ENCODE measurements at places on chromosomes 6 and 20. TPM values are rescaled to one million over a fixed set of nuclear protein-coding genes. Genes with fewer than 3 reads are reported as not detected.
A peak's percentile ranks its signal among the peaks of the same experiment; 100 is the strongest.

DNA sequence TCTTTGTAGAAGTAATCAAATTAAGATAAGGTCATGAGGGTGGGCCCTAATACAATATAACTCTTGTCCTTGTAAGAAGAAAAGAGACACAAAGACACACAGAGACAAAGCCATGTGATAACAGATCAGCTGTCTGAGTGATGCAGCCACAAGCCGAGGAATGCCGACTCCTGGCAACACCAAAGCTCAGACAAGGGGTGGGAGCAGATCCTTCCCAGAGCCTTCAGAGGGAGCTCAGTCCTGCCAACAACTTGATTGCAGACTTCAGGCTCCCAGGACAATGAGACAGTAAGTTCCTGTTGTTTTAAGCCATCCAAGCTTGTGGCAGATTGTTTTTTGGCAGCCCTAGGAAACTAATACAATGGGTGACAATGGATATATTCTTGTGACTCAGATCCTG lies 325.0 kb upstream of the AGPAT4 start:
- no peak overlapping the region for H3K4me3 ChIP-seq
- H3K27ac ChIP-seq, result no peak overlapping the region
- H3K27me3 ChIP-seq, result no peaks in the 10 kb centered on the region
- DNase-seq, result no peak
- no peaks in the 10 kb centered on the region for H3K4me1 ChIP-seq
- no peaks in the 10 kb centered on the region for H3K36me3 ChIP-seq

The MTO1 gene
- 20.5 TPM for total RNA-seq

GRCh38 chr6:136466777-136467176 lies 83.4 kb downstream of the MAP7 start:
- H3K27me3 ChIP-seq, result no peaks in the 10 kb centered on the region
- no peak for DNase-seq
- H3K27ac ChIP-seq, result peak overlapping the region; percentile 87
- peaks cover 25% of the 10 kb centered on the region for H3K4me1 ChIP-seq
- H3K4me3 ChIP-seq, result no peak overlapping the region

- H3K4me3 ChIP-seq, result no peak overlapping the region
- DNase-seq, result no peak
- H3K27ac ChIP-seq, result no peak overlapping the region
- no peaks in the 10 kb centered on the region for H3K27me3 ChIP-seq
- H3K4me1 ChIP-seq, result no peaks in the 10 kb centered on the region
Observed at GRCh38 chr6:46118836-46119235, 11.0 kb upstream of the ENPP4 start.

DNA sequence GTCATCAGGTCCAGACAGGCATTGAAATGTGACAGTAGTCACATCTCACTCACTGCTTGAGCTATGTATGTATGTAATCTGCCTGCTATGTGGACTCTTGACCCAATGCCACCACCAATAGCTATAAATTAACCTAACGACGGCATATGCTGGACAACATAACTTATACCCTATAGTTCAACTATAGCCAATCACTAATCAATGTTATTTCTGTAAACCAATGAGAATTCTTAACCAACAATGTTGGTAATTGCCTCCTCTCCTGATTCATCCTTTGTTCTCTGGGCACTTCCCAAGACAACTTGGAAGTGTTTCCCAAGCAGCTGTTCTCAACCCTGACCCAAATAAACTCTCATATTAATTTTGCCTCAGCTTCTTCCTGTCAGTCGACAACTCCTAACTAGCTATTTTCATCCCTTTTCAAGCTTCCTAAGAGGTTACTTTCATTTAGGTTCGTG lies 24.1 kb upstream of the SERPINB1 start:
- H3K27ac ChIP-seq, result no peak overlapping the region
- H3K4me1 ChIP-seq, result peaks cover 14% of the 10 kb centered on the region
- DNase-seq, result no peak
- H3K4me3 ChIP-seq, result no peak overlapping the region

The COL10A1 gene
- total RNA-seq, result not detected

The C20orf202 gene
- 0.26 TPM for total RNA-seq

DNA sequence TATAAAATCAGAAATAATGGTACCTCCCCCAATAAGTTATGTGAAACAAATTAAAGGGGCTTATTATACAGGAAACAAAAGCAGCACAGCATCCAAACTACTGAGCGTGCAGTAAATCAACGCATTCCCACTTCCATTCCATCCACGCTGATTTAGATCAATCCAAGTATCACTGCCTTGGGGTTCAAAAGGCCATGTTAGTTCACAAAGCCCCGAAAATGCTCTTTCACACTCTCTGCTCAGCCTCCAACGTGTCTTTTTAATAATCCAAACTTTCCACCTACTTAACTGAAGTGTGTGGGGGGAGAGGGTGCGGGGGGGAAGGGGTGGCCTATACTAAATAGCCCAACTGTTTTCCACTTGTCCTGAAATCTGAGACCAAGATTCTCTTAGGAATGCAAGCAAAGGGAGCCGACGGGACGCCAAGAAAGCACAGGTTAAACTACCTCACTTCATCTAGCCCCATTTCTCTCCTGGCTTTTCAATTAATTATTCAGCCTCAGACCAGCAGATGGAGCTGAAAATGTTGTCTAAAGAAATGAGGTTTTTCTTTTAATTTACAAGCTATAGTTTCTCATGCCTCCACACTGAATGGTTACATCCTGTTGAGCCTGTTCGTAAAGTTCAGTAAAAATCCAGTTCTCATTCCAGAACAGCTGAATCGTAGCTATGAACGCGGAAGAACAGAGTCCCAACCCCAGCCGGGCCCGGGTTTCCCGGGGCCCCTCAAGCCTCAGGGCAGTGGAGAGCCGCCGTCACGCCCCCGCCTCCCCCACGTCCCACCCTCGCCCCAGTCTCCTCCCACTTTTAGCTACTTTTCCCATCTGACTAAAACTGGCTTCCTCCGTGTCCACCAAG lies 1.0 kb upstream of the NXT1 start:
- H3K27ac ChIP-seq, result peak overlapping the region; percentile 100
- peaks cover 25% of the 10 kb centered on the region for H3K4me1 ChIP-seq
- H3K4me3 ChIP-seq, result peak overlapping the region; percentile 88
- peaks cover 2% of the 10 kb centered on the region for H3K27me3 ChIP-seq
- H3K36me3 ChIP-seq, result no peaks in the 10 kb centered on the region

The PDYN gene
- total RNA-seq, result not detected

DNA sequence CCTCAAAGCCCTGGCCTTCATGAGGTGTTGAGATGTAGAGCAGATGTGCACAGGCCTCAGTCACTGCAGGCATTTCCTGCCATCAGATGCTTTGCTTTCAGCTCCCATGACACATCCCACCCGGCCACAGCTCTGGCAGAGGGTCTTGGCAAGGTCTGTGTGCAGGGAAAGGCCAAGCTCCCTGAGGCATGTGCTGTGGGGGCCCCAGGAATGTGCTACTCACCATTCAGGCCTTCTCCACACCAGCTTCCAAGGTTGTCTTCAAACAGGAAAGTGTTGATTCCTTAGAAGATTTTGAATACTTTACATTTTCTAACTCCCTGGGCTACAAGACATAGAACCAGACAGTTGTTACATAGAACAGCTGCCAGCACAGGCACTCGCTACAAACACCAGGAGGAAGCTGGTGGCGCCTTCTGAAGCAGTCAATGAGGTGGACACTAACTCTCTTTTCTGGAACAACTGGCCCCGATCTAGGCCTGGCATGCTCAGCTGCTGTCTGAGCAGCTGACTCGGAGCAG lies 27.8 kb downstream of the CASS4 start:
- H3K36me3 ChIP-seq, result no peaks in the 10 kb centered on the region
- no peaks in the 10 kb centered on the region for H3K4me1 ChIP-seq
- no peak overlapping the region for H3K4me3 ChIP-seq
- H3K27me3 ChIP-seq, result no peaks in the 10 kb centered on the region
- DNase-seq, result no peak
- no peak overlapping the region for H3K27ac ChIP-seq

The FAM217B gene
- total RNA-seq, result 18.0 TPM

GRCh38 chr6:20566109-20566508 lies 31.9 kb downstream of the CDKAL1 start:
- peaks cover 11% of the 10 kb centered on the region for H3K36me3 ChIP-seq
- peaks cover 10% of the 10 kb centered on the region for H3K4me1 ChIP-seq
- DNase-seq, result no peak
- no peak overlapping the region for H3K27ac ChIP-seq
- H3K27me3 ChIP-seq, result no peaks in the 10 kb centered on the region

- peaks cover 5% of the 10 kb centered on the region for H3K27me3 ChIP-seq
- H3K27ac ChIP-seq, result peak overlapping the region; percentile 94
- peaks cover 24% of the 10 kb centered on the region for H3K4me1 ChIP-seq
- peak overlapping the region; percentile 92 for H3K4me3 ChIP-seq
- no peaks in the 10 kb centered on the region for H3K36me3 ChIP-seq
Observed at GRCh38 chr6:37354526-37355384, 972 bp downstream of the RNF8 start.
